ENCODE measurements at places on chromosomes 3 and 15.

DNA sequence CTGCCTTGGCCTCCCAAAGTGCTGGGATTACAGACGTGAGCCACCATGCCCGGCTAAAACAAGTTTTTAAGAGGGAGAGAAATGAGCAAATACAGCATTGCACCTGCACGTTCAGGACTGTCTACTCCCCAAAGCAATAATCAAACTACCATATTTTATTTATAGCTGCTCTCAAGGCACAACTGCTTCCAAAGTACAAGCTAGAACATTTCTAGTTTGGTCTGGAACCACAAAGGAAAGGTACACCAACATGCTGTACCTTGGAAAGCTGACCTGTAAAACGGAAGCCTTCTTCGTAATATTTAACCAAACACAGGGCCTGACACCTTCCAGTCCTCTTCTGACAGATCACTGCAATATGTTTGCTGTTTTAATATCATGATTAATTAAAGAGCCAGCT is 14.5 kb upstream of the VGLL4 start:
- DNase-seq = no peak

DNA sequence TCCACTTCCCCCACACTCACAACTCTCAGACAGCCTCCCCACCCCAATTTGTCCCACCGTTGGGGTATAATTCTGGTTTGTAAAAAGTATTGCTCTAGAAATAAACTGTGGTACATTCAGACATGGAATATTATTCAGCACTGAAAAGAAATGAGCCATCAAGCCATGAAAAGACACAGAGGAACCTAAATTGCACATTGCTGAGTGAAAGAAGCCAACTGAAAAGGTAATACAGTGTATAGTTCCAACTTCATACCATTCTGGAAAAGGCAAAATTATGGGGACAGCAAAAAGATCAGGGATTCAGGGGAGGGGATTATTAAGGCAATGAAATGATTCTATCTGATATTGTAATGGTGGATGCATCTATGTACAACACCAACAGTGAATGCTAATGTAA is 10.5 kb downstream of the ANXA2 start:
- no peak for DNase-seq

GRCh38 chr15:62618846-62619504 is 423.6 kb upstream of the TPM1 start:
- DNase-seq = no peak

GRCh38 chr3:146511402-146512134 is 32.8 kb downstream of the PLSCR1 start:
- no peak for DNase-seq

GRCh38 chr15:64635499-64636495 is 139.6 kb downstream of the RBPMS2 start:
- no peak for DNase-seq

Data from NCI-H187 (cell line).